ENCODE measurements at places on chromosomes 1 and 21. TPM values are rescaled to one million over a fixed set of nuclear protein-coding genes. Genes with fewer than 3 reads are reported as not detected.

Gene LHX8
- polyA plus RNA-seq = not detected

Gene OPRD1
- 0.03 TPM for polyA plus RNA-seq

Gene CACNA1E
- 0.16 TPM for polyA plus RNA-seq

Gene TRIM58
- 0.95 TPM for polyA plus RNA-seq

Gene ITLN2
- not detected for polyA plus RNA-seq

Gene CTSK
- 1.0 TPM for polyA plus RNA-seq

Gene ETV3L
- not detected for polyA plus RNA-seq

Gene NFIA
- polyA plus RNA-seq = 0.93 TPM

Gene OR6P1
- polyA plus RNA-seq = not detected

Gene C8B
- not detected for polyA plus RNA-seq

Gene PROX1
- polyA plus RNA-seq = 0.89 TPM

Gene RPS6KC1
- 7.6 TPM for polyA plus RNA-seq

Gene LY9
- 158 TPM for polyA plus RNA-seq

Gene LIN9
- 3.6 TPM for polyA plus RNA-seq

Gene IQCC
- 1.7 TPM for polyA plus RNA-seq

Data from IgD-negative memory B cell (primary cell).